Pericardium fibroblast (primary cell): ENCODE measurements at places on chromosomes 12 and 14. TPM values are rescaled to one million over a fixed set of nuclear protein-coding genes. Genes with fewer than 3 reads are reported as not detected.

The PPFIA2 gene
- not detected in 2 replicates for total RNA-seq

The ARF3 gene
- total RNA-seq = 42.1 and 52.7 TPM in 2 replicates

The DHRS2 gene
- 0.51 TPM in 1 of 2 replicates, not detected in the other for total RNA-seq

The CCDC38 gene
- not detected in 2 replicates for total RNA-seq

The KRT77 gene
- total RNA-seq = not detected in 2 replicates

The SMOC1 gene
- total RNA-seq = 2.4 TPM in 1 of 2 replicates, not detected in the other

The LIN52 gene
- total RNA-seq = 2.1 and 6.3 TPM in 2 replicates

The CALM1 gene
- total RNA-seq = 187 and 269 TPM in 2 replicates

The LRP1-AS gene
- total RNA-seq = not detected in 2 replicates

The GDF3 gene
- total RNA-seq = not detected in 2 replicates

The DIO2 gene
- 0.09 and 0.23 TPM in 2 replicates for total RNA-seq

The RFX4 gene
- not detected in 2 replicates for total RNA-seq

The UBR7 gene
- total RNA-seq = 11.7 and 18.8 TPM in 2 replicates

The PNP gene
- total RNA-seq = 16.3 and 22.6 TPM in 2 replicates

The DBX2 gene
- not detected in 2 replicates for total RNA-seq

The VSIG10 gene
- 8.8 and 18.6 TPM in 2 replicates for total RNA-seq

The EXOC3L4 gene
- total RNA-seq = 0.23 TPM in 1 of 2 replicates, not detected in the other

The DPY19L2 gene
- total RNA-seq = 1.1 TPM in 1 of 2 replicates, not detected in the other

The CCDC184 gene
- 0.17 and 1.2 TPM in 2 replicates for total RNA-seq

The FGF6 gene
- not detected in 2 replicates for total RNA-seq

The SERPINA12 gene
- total RNA-seq = not detected in 2 replicates

The IAPP gene
- not detected in 2 replicates for total RNA-seq

The EID3 gene
- total RNA-seq = 3.6 TPM in 2 replicates

The NINJ2 gene
- 0.58 and 4.5 TPM in 2 replicates for total RNA-seq

The HSPA2 gene
- total RNA-seq = 4.8 and 23.0 TPM in 2 replicates

The GLS2 gene
- total RNA-seq = not detected in 2 replicates

The KRT2 gene
- total RNA-seq = not detected in 2 replicates

The LTB4R gene
- total RNA-seq = 2.1 and 4.5 TPM in 2 replicates

The RPL10L gene
- not detected in 2 replicates for total RNA-seq

The KRT73 gene
- total RNA-seq = not detected in 2 replicates

The CMA1 gene
- total RNA-seq = not detected in 2 replicates

The TMEM121 gene
- 8.2 and 11.5 TPM in 2 replicates for total RNA-seq

The ANO2 gene
- total RNA-seq = 0.26 TPM in 1 of 2 replicates, not detected in the other

The HNRNPC gene
- 411 and 489 TPM in 2 replicates for total RNA-seq

The AKAP3 gene
- 0.51 and 0.58 TPM in 2 replicates for total RNA-seq

The RND1 gene
- 0.17 TPM in 1 of 2 replicates, not detected in the other for total RNA-seq

The KLHL33 gene
- total RNA-seq = 0.09 and 0.12 TPM in 2 replicates

The MYO1H gene
- not detected in 2 replicates for total RNA-seq

The STAT6 gene
- 85.1 and 89.0 TPM in 2 replicates for total RNA-seq

The DIP2B gene
- 17.4 and 18.6 TPM in 2 replicates for total RNA-seq
